Activated T-cell treated with anti-CD3 and anti-CD28 coated beads for 4 hours (primary cell): ENCODE measurements at places on chromosomes 7 and 10.

- no peak for DNase-seq
These were observed 205.2 kb upstream of the SVIL start for GRCh38 chr10:29839826-29840515.

- no peak for DNase-seq
These were observed 4.9 kb downstream of the PFKFB3 start for GRCh38 chr10:6207658-6208057.

- no peak for DNase-seq
These were observed at the start of gene IGFBP3 for GRCh38 chr7:45920502-45921380. Gene IGFBP3 (minus strand): TSS chr7:45921272. CDS start chr7:45921140, 132 bp downstream.

DNA sequence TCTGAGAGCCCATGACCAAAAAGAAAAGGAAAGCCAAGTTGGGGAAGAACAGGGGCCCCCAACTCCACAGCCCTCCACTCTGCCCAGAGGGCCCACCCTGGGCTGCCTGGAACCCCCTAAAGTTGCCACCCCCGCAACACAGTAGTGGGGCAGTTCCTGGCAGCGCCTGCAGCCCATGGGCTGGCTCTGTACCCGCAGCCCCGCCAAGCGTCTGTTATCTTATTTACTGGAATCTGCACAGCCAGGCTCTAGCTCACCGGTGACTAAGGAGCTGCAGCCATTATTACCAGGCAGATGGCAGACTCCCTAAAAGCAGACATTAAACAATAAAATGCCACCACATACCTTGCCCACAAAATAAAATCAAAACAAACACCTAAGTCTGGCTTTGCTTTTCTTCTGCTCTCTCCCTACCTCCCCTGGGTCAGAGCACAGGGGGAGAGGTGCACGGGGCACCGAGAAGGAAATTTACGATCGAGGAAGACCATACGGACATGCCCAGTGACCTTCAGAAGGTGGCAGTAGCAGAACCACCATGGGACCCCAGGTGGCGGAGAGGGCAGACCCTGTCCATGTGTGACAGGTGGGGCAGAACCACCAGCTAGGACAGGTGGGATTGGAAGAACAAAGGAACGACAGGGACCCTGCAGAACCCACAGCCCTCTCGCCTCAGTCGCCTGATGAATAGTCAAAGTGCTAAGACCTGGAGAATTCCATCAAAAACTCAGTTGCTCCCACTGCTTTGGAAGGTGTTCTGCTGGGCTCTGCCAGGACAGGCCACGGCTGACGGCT lies 66.3 kb downstream of the PRKAG2 start:
- no peak for DNase-seq

- DNase-seq, result no peak
These were observed 31.2 kb downstream of the XPNPEP1 start for GRCh38 chr10:109892117-109892516.

- DNase-seq, result no peak
These were observed 180.5 kb upstream of the AOAH start for GRCh38 chr7:36904802-36905201.

GRCh38 chr10:100133801-100134200 lies 52.0 kb downstream of the ERLIN1 start:
- DNase-seq, result no peak

- no peak for DNase-seq
These were observed 80.6 kb downstream of the ARHGAP21 start for GRCh38 chr10:24642921-24643678.

- no peak for DNase-seq
These were observed 1.4 kb downstream of the CHAT start for GRCh38 chr10:49615213-49615612.

GRCh38 chr10:88045656-88046415 lies 182.4 kb downstream of the PTEN start:
- DNase-seq, result no peak

GRCh38 chr10:101069441-101069840 lies 7.7 kb downstream of the KAZALD1 start:
- no peak for DNase-seq

DNA sequence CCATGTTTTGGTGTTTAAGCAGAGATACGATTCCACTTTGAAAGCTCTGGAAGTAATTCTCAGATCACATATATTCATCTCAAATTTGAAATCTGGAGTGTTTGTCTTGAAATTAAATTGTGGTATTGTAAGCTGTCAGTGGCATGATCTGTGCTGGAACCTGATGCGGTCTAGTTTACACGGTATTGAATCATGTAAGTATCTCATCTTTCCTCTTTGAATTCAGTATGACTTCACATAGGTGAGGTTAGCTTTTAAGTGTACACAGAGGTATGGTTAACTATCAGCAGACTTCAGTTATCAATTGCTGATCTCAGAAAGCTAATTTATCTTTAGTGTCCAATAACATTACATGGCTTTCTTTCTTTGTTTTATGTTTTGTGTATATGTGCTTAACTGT lies 155.2 kb downstream of the MGMT start:
- no peak for DNase-seq

GRCh38 chr10:94757916-94758315 lies 4.6 kb upstream of the CYP2C19 start:
- DNase-seq, result no peak

DNA sequence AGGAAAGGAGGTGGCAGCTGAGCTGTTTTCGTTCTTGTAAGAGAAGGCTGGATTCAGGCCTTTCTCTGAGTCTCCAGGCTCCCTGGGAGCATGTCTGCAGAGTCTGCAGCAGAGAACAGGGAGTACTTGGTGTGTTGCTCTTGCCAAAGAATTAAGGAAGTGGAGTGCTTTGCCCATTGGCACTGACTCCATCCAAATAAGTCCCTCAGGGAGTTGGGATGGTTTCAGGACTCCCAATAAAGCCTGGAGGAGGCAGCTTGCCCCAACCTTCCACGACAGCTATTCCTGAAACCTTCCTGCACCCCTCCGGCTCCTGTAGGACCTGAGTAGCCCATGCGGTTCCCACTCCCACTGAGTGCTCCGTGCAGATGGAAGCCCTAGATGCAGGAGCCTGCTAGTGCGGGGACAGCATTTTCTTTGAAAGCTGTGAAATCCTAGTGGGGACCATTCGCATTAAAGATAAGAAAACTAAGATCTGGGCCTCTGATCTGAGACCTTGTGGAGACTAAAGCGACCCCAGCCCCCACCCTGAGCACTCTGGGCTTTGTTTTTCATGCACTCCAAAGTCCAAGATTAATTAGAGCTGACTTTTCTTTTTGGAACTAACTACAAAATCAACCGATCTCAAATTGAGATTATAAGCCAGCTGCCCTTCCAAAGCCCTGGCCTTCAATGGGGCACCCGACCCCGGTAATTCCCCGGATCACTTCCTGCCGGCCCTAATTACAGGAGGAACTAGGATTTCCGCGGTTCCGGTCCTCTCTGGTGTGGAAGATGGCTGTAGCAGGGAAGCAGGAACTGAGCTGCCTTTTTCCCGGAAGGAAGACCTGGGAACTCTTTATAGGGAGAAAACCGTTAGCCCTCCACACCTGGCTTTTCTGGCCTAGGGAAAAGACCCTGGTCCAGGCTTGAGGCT lies 110.2 kb downstream of the COL13A1 start:
- DNase-seq, result no peak

GRCh38 chr10:76255241-76255640 lies 823.8 kb downstream of the LRMDA start:
- no peak for DNase-seq

- DNase-seq, result no peak
These were observed 177.6 kb upstream of the LRRTM3 start for GRCh38 chr10:66748217-66748616.

DNA sequence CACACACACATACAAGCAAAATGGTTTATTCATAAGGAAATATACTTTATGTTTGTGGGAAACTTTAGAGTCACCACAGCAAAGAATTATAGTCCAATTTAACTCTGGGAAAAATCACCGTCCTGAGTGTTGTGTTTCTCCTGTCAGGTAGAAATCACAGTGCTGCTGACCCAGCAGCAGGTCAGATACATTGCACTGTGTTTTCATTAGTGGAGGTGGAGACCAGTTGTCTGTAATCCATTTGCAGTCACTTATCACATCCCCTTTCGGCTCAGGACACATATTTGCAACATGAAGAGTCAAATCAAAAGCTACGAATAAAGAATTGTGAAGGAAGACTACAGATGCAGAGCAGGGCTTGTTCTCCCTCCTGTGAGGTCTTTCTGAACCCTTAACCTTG lies 799.6 kb downstream of the GRM8 start:
- no peak for DNase-seq

GRCh38 chr7:137084607-137085380 lies 216.3 kb downstream of the CHRM2 start:
- DNase-seq, result no peak

- no peak for DNase-seq
These were observed 136.8 kb downstream of the PAXIP1 start for GRCh38 chr7:154865984-154866685.

DNA sequence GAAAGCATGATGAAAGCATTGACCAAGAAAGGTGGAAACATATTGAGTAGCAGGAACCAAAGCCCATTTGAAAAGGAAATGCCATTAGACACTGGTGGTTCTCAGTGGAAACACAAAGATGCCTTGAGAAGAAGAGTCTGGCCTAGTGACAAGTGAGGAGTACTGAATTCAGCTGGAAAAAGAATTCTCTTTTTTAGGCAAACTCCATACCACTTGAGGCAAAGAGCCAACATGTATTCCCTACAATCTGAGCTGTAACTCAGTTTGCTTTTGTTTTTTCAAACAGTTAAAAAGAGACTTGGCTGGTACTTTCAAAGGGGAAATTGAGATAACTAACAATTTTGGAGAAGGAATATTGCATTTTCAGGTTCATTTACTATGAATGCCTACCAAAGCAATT lies 624.0 kb downstream of the NRG3 start:
- no peak for DNase-seq

- no peak for DNase-seq
These were observed 65.5 kb downstream of the LARP4B start for GRCh38 chr10:865924-866576.

DNA sequence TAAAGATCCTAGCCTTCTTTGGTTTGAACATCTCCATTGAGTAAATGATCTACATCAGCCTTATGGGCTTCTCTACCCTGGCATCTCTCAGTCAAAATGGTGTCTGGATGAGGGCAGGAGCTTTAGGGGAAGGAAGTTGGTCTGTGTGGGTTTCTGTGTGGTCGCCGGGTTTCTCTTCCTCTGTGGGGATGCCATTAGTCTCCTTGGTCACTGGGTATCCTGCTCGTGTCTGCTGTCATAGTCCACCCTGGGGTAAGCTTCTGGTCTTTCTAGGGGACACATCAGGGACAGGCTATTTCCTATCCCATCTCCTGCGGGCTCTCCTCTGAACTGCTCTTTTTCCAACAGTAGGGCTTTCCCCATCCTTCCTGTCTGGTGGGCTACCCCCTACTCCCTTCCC lies 150.3 kb upstream of the NPY start:
- DNase-seq, result no peak

DNA sequence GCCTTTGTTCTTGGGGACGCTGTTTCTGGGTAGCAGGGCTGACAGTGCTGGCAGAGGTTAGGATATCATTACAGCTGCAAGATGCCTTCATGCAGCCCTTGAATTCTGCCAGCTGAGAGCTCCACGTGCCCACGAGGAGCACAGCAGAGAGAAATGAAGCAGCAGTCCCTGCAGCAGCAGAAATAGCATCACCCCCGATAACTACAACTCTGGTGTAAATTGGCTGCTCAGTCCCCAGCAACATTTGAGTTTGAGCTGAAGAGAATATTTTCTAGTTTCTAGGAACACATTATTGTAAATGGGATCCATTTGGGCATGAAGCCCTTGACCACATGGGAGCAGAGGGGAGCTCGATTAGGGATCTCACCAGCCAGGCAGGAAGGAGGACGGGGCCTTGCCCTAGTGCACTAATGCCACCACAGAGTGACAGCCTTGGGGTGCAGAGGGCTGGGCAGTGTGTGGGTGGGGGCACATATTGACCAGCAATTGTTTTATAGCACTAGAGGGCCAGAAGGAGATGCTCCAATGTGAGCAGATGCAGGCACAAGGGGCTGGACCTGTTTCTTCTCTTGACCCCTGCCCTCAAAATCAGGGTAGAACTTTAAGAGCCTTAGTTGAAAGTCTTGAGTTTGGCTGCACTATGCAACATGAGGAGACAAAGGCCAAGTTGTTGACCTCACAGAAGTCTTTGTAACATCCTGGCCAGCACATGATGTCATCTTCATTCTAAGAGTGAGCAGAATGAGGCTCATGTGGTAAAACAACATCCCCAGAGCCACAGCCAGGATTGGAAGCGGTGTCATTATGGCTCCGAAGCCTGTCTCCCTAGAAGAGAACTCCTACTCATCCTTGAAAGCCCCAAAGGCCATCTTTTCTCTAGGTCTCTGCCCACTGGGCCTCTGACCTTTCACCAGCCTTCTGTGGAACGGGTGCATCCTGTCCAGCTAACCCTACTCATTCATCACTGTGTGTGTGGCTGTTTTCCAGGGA lies 52.6 kb downstream of the ADCY1 start:
- no peak for DNase-seq

DNA sequence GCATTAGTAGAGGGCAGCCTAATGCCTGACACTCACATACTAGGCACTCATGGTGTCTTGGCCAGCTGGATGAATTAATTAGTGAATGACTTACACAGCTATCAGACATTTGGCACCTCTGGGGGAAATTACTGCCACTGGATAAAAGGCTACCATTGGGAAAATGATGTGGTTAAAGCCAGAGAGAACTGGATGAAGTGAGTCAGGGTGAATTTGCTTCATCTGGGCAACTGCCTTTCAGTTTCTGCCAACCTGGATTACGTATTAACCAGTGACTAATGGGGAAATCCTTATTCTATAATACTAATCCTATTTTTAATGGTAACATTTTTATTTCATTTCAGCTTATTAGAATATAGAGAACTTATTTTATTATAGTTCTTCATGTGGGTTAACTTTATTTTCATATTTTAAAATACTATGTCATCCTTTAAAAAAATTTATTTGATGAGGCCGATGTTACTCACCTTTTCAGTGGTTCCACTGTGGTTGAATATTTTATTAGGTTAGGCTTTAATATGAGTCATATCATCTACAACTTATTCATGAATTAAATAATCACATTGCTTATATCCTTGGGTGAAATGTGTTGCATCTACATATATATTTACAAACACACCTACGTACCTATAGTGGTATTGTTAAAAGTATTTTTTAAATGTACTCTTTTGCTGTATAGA lies 85.6 kb upstream of the CAPZA2 start:
- no peak for DNase-seq

DNA sequence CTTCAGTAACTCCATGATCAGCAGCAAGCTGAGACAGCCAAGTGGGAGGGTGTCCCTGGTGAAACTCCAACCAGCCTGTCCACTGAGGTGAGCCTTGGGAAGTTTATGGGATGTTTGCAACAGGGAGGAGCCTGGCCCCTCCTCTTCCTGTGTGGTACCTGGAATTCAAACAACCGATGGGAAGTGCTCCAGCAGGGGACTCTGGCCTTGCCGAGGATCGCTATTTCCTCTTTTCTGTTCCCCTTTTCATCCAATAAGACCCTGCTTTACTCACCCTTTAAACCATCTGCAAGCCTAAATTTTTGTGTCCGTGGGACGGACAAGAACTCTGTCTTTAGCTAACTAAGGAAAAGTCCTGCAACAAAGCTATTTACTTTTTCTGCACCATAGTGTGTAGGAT lies 491.1 kb upstream of the ZMIZ1 start:
- no peak for DNase-seq
